ENCODE measurements at places on chromosomes 2 and 18.

DNA sequence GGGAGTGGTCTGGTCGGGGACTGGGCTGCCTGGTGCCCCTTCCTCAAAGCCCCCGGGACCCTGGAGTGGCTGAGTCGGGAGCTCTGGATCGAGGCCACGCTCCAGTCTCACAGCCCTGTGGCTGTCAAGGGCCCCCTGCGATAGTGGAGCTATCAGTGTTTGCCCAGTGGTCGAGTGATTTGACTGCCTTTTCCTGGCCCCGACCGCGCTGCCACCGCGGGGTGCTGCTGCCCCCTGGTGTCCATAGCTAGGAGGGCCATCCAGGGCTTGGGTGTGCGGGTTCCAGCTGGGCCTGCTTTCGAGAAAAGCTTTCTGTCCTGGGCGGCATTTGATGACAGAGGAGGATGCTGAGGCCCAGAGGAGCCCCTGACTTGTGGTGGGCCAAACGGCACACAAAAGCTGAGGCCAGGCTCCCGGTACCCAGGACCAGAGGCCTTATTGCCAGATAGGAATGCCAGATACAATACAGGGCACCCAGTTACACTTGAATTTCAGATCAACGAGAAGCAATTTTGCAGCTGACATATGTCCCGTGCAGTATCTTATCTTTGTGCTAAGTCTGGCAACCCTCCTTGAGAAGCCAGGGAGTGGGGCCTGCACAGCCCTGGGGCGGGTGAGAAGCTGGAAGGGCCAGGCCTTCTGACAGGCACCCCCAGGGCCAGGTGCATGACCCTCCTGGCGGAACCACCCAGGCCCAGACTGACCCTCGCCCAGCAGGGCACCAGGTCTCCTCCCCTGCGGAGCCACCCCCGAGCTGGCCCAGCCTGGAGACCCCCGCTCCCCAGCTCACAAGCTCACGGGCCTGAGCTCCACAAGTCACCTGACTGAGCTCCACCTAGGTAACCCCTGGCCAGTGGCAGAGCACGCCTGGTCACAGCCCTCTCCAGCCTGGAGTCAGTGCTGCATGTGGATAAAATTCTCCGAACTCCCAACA lies 13.0 kb downstream of the ODC1 start:
- no peak for DNase-seq

DNA sequence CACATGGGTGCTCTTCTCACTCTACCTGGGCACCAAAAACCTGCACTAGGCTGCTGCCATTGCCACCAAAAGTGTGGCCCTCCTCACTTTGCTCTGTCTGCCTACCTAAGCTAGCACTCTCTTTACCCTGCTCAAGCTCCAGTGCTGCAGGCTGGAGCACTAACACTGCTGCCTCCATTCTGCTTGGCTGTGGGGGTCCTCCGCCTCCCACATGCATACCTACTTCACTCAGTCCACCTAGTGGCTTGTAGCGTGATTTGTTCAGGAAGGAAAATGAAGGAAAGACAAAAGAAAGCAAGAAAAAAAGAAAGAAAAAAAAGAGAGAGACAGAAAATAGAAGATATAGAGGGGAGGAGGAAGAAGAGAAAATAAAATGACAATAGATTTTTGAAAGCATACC lies 1339.4 kb upstream of the CHAC2 start:
- DNase-seq: no peak

DNA sequence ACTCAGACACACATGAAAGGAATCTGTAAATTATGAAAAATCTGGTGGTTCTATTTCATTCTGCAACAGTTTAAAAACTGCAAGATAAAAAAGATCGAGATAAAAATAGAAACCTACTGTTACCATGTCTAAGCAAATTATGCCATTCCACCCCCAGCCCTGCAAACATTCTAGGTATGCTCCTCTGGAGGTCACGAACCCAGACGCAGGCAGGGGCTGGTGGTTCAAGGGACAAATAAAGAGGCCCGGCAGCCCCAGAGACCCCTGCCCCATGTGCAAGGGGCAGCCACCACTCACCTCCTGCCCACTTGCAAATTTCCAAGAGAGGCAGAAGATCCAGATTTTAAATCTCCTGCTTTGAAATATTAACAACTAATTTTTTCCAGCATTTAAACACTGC lies 210.5 kb downstream of the ANAPC1 start:
- no peak for DNase-seq

GRCh38 chr18:4639628-4640310 lies 184.7 kb upstream of the DLGAP1 start:
- no peak for DNase-seq

DNA sequence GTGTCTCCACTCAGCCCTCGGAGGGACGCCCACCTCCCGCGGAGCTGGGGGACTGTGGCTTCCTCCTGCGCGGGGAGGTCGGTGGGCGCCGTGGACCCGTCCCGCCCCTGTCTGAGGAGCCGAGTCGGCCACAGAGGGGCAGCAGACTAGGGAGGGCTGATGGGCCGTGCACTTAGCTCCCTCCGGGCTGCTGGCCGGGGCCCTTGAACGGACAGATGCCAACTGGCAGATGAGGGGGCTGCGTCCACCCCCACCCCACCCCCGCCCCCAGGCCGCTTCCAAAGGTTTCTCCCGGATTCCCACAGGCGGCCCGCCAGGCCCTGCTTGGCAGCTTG lies 10.4 kb upstream of the UBE2F start:
- no peak for DNase-seq

DNA sequence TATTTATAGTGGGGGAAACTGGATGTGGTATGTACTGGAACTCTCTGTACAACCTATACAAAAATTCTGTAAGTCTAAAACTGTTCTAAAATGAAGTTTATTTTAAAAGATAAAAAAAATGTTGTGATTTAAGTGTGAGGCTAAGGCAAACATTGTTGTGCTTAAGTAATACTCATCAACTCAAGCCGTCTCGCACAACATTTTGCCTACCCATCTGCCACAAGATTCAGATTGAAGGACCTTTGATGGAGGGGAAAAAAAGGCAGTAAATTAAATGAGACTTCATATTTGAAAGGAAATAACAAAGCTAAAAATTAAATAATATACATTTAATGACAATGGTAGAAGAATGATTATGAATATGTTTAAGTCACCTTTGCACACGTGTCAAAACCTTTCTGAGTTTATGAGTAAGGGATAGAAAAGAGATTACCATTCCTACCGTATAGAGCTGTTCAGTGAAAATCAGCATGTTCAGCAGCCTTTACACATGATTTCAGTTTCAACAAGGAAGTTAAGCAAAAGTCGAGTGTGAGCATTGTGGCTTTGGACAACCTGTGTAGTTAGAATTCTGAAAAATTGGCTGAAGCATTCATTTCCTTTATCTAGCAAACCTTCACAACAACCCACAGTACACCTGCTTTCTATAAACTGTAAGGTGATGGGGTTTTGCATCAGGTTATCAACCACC lies 499.3 kb downstream of the IRS1 start:
- no peak for DNase-seq

Measured in GM04503 (cell line).